Germinal center (tissue), 1 donor: ENCODE measurements at places on chromosomes 7 and 10.
A peak's percentile ranks its signal among the peaks of the same experiment; 100 is the strongest.

DNA sequence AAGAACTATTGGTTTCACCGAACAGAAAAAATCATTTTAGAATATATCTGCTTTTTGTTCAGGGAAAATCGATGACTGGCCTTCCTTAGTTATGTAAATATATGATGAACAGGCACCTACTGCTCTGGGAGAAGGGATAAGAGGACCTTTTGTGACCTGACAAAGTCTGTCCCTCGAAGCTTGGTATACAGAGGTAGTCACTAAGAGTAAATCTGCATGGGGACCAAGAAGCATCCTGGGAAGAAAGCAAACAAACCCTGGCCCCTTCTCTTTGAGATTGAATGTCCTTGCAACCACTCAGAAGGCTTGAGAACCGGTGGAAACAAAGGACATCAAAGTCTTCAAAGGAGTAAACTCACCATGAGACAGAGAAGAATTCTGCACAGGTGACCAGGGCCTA is 52.3 kb downstream of the SKIDA1 start:
- DNase-seq: no peak

DNA sequence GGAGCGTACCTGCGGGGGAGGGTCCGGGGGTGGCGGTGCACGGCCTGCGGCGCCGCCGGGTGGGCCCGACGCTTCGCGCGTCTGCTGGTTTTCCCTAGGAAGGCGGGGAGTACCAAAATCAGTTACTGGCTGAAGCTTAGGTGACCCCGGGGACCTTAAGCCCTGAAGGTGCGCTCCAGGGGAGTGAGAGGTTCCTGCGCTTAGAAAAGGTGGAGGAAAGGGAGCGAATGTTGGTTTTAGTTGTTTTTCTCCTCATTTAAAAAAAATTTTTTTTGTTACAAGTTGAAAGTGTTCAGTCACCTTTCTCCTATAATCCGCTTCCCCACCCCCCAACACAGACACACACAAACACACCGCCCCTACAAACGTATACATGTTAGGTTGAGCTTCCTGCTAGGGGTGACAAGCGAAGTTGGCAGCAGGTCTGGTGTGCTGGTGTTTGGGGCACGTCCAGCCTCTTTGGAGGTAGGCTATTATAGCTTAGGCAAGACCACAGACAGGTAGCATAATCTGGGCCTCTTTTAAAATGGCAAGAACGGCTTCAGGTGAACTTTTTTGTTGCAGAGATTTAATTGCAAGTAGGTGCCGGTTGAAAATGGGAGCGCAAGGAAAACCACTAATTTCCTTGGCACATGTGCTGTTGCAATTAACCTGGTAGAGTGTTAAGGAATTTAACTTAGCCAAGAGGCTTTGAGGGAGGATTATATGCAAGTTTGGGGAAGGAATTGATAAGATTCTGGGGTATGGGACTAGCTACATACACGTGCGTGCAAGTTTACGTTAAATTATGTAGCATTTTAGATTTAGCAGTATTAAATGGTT is 945 bp downstream of the ADD3 start:
- peak; percentile 34 for DNase-seq

GRCh38 chr7:150378115-150378852 is 846 bp upstream of the ZNF775 start:
- peak; percentile 49 for DNase-seq

DNA sequence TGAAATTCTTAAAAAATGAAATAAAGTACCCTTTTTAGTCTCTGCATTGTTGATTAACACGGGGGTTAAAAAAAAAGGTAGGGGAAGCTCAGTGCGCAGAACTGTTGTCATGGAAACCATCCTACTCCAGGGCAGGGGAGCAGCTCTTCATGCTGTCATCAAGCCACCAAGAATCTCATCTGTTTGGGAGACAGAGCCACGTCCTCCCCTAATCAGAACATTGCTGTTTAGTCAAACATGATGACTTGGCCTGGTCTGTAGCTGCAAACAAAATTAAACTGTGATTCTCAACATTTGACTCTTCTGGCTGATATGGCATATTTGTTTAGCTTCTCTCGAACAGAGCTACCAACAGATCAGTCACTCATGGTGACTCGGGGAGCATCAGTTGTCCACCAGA is 254.4 kb upstream of the KLF14 start:
- no peak for DNase-seq

DNA sequence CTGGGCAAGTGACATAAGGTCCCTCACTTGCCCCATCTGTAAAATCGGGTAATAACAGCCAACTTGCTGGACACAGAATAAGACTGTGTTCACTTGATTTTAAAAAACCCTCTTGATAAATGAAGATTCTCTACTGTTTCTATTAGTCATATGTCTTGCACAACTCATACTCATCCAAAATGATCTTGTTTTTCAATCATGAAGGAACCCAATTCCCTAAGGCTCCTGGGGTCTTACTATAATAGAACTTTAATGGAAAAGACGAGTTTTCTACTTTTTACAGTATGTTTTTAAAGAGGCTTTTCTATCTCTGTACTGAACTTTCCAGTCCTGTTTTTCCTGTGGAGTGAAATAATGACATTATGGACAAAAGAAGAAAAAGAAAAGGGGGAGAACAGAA is 103.8 kb downstream of the ARID5B start:
- no peak for DNase-seq

DNA sequence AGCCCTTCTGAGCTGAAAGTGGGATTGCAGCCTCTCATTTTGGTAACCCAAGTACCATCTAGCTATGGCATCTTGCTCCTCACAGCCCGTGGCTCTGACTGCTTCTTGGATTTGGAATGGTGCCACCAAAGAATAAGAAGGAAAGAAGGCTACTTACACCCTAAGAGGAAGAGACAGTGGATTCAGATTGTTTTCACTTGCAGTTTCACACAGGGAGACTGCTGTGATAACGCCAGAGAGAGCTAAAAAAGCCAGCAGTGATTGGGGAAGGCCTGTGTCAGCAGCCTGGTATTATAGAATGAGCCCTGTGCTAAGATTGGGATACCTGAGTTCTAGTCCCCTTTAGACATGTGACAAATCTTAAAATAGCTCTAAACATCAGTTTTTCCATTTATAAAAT is 3.6 kb upstream of the LRRC4 start:
- no peak for DNase-seq

GRCh38 chr10:26243351-26243720 is 26.8 kb downstream of the GAD2 start:
- DNase-seq: no peak

GRCh38 chr10:117137911-117138642 is at the start of gene VAX1:
VAX1 (minus strand) TSS chr10:117138270; CDS start chr10:117138056, 214 bp downstream.
- DNase-seq: no peak

DNA sequence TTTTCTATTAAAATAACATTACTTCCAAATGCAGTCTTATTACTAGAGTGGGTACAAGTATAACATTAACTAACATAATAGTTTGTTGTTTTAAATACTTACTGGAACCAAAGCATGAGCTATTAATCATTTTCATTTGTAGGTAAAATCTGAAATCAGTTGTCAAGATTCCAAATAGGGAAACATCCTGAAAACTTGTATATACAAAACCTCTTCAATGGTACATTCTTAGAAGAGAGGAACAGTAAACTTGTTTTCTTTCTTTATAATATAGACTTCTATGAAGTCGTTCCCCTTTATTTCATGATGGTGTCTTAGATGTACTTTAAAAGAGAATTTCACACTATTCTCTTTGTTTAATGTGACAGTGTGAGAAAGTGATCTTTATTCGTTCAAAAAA is 85.9 kb downstream of the VTI1A start:
- DNase-seq: no peak

DNA sequence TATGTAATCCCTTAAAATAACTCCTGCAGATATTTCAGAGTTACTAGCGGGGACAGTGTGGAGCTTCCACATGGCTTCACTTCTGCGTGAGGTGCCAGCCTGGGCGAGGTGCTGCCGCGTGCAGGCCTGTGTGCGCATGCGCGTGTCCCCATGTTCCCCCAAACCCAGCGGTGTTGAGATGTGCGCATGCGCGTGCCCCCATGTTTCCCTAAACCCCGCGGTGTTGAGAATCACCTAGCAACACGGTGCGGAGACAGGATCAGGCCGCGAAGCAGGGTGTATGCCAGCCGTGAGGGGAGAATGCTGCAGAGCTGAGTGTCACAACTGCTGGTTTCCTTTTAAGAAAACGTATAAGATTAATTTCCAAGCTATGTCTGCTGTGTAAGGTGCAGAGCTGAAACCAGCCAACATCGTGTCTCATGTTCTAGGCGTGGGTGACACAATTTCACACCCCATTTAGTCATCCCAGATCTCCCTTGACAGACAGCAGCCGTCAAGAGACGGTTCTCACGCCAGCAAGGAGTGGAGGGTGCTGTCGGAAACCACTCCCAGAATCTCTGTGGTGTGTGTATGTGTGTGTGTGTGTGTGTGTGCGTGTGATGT is 71.9 kb upstream of the ADARB2 start:
- DNase-seq: peak; percentile 14

DNA sequence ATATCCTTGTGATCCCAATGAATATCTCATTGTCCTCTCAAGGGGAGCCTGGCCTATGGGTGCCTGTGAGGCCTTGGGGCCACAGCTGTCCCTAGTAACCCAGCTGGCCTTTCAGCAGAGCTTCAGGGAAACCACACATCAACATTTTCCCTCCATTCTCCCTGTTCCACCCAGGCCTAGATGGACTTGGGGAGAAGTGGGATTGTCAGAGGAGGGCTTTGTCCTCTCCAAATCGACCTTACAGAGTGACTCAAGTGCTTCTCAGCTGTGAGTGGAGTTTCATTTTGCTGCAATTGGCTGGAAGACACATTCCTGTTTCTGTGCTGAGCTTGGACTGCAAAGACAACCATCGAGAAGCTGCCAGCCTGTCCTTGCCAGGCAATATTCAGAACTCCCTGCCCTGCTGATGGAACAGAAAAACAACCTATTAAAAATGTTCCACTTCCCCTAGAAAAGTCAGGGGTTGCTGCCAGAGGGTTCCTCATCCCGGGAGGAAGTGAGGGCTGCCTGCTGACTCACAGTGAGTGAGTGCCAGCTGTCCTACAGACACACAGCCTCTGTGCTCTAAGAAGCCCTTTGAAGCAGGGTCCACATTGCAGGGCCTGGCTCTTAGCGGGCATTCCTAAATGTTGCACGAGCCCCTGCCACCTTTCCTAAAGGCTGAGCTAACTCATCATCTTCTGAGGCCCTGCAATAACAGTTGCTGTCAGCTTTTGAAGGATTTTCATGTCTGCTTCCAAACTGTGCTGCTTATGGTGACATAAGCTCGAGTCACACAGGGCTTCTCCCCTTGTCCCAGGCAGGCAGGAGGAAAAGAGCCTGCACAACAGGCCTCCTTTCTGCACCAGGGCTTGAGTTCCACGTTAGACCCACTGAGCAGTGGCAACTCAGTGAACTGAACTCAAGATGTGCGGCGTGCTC is 20.5 kb downstream of the STRA8 start:
- DNase-seq: no peak

- DNase-seq: no peak
Measured at GRCh38 chr7:71144963-71145362, 13.0 kb downstream of the GALNT17 start.

- no peak for DNase-seq
Measured at GRCh38 chr7:39922580-39922979, 27.5 kb upstream of the CDK13 start.

GRCh38 chr10:18229826-18230225 is 89.6 kb downstream of the CACNB2 start:
- no peak for DNase-seq

DNA sequence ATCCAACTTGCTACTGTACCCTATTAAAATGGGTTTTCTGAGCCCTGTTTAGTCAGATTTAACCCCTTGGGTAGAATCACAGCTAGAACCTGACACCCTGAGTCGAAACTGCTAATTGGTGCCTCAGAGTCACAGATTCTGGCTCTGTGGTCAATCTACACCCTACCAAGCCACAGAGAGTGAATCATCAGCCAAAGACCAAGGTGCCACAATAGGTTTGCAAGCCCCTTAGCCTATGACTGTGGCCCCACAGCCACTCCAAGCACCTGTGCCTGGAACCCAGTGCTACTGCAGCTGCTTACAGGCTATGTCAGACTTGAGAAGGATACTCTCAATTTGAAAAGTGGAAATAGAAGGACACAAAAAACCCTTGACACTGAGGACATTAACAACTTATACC is 202.8 kb upstream of the KCND2 start:
- no peak for DNase-seq

DNA sequence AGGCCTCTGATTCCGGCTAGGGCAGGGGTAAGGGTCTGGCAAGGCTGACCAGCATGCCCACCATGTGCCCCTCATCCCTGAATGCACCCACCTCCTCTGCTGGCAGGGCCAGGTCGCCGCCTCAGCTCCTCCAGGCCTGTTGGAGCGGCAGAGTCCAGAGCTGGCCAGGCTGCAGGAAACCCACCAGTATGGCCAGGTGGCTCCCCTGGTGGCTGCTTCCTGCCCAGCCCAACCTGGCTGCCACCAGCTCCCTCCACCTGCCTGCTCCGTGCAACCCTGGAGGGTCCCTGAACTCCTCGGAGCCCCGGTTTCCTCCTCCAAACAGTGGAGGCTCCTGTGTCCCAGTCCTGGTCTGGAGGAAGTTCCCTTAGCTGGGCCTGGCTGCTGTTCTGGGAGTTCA is 39.6 kb downstream of the MICALL2 start:
- no peak for DNase-seq

- no peak for DNase-seq
Measured at GRCh38 chr10:75461672-75462649, 30.5 kb downstream of the LRMDA start.

DNA sequence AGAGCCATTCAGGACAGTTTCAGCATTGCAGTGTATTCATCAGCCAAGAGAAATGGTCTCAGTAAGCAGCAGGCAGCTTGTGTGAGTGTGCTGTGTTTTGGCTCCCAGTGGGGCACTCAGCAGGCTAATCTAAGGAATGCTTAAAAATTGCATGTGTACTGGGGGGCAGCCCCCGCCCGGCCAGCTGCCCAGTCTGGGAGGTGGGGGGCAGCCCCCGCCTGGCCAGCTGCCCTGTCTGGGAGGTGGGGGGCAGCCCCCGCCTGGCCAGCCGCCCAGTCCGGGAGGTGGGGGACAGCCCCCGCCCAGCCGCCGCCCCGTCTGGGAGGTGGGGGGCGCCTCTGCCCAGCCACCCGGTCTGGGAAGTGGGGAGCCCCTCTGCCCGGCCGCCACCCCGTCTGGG is 116.2 kb downstream of the GRID1 start:
- DNase-seq: no peak

DNA sequence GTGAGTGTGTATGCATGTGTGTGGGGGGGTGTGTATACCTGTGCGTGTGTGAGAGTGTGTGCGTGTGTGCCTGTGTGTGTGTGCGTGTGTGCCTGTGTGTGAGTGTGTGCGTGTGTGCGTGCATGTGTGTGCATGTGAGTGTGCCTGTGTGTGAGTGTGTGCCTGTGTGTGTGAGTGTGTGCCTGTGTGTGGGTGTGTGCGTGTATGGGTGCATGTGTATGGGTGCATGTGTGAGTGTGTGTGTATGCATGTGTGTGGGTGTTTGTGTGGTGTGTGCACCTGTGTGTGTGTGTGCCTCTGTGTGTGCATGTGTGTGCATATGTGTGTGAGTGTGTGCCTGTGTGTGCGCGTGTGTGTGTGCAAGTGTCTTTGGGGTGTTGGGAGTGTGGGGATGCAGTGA is 6.4 kb downstream of the ANTXRL start:
- DNase-seq: no peak

GRCh38 chr10:52066383-52066782 is 247.7 kb upstream of the DKK1 start:
- DNase-seq: no peak
